ENCODE measurements at places on chromosomes 16 and 17.

DNA sequence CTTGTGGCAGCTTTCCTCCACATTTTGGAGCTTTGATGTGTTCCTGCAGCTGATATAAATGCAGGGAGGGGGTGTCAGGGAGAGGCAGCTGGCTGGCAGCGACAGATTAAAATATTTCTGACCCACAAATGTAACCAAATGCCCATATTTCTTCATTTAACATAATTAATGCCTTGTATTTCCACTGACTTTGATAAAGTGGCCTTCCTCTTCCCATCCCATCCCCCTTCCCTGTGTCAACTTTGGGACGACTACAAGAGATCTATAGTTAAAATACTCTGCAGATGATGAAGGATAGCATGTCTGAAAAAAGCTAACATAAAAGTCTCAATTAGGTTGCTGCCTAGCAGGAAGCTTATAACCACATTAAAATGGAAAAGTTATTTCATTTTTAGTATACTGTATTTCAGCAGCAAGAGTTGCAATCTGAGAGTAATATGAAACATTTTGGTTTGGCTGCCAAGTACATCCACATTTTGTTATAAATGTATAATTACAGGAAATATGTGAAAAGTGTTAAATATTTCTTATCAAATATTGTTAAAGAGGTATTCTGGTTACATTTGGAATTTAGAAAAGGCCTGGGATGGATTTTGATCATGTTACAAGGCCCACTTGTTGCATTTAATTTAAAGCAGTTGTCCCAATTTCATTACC is 238.7 kb upstream of the TBX2 start:
- no peak for DNase-seq

DNA sequence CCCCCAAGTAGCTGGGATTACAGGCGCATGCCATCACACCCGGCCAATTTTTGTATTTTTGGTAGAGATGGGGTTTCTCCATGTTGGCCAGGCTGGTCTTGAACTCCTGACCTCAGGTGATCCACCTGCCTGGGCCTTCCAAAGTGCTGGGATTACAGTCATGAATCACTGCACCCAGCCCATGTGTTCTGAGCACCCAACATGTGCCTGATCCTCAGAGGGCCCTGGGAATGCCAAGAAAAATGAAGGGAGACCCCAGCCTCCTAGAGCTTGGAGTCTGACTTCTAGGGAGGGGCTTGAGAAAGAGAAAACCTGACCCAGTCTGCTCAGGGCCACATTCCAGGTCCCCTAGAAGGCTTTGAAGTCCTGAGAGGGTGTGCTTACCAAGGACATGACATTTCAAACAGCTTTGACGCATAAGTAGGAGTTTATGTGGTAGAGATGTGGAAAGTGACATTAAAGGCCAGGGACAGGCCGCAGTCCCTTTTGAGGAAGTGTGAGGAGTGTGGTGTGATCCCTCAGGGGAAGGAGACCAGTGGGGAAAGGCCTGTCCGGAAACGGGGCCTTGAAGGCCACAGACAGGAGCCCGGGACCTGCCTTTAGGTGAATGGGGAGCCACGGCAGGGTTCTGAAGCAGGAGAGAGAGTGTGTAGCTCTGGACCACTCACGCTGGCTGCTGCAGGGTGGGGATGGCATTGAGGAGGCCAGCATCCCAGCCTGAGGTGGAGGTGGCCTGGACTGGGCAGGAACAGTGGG is 1.1 kb upstream of the CCL22 start:
- no peak for DNase-seq

DNA sequence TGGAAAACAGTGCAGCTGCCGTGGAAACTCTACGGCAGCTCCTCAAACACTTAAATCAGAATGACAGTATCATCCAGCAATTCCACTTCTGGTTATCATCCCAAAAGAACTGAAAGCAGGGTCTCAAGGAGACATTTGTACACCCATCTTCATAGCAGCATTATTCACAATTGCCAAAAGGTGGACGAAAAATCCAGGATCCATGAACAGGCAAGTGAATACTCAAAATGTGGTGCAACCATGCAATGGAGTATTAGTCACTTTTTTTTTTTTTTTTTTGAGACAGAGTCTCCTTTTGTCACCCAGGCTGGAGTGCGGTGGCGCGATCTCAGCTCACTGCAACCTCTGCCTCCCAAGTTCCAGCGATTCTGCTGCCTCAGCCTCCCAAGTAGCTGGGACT is 10.6 kb upstream of the AATK start:
- no peak for DNase-seq

DNA sequence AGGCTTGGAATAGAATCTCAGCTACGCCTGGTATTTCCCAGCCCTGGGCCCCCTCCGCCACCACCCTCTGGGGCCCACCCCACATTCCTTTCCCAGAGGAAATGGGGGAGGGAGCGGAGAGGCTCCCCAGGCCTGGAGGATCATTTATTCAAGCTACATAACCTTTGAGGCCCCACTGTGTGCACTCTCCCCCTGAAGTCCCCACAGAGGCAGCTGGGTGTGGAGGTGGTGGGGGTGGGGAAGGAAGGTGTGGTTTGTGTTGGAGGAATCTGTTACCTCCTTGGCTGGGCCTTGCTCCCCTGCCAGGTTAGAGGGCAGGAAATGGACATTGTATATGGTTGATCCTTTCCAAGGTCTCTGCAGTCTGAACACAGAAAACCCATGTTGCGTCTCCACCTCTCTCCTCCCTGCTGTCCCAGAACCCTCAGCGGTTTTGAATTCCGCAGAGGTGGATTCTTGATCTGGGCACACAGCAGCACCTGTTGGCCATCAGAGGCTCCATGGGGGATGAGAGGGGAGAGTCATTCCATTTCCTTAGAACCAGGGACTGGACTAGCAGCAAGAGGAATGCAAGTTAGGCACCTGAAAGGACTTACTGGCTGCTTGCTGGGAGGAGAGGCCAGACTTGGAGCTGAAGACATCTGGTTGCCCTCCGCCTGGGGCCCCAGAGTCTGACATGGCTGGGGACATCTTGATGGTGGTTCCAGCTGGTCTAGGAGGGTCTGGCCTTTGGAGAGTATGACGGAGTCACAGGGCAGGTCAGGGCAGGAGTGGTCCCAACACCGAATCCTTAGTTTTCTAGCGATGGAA is 23.0 kb downstream of the ARHGAP23 start:
- DNase-seq = no peak

DNA sequence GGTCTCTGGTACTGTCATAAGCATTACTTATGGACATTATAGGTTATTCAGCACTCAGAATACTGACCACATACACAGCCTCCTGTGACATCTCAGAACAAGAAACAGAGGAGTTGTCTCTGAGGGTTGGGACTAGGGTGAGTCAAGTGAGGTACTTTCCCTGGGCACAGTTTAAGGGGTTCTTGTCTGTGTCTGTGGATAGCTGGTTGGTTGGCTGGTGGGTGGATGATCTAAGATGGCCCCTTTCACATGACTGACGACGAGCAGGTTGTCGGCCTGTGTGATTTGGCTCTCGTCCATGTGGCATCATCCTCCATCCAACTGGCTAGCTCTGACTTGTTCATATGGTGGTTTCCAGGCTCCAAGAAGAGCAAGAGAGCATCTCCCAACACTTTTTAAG is 163.9 kb downstream of the PRKCB start:
- no peak for DNase-seq

- DNase-seq = no peak
Observed at GRCh38 chr17:55326030-55326429, 61.3 kb downstream of the HLF start.

GRCh38 chr17:3005696-3006095 is 57.7 kb downstream of the OR1D5 start:
- DNase-seq = no peak
